Renal cortical epithelial cell (primary cell): ENCODE measurements at places on chromosomes 16 and 17.
A peak's percentile ranks its signal among the peaks of the same experiment; 100 is the strongest.

DNA sequence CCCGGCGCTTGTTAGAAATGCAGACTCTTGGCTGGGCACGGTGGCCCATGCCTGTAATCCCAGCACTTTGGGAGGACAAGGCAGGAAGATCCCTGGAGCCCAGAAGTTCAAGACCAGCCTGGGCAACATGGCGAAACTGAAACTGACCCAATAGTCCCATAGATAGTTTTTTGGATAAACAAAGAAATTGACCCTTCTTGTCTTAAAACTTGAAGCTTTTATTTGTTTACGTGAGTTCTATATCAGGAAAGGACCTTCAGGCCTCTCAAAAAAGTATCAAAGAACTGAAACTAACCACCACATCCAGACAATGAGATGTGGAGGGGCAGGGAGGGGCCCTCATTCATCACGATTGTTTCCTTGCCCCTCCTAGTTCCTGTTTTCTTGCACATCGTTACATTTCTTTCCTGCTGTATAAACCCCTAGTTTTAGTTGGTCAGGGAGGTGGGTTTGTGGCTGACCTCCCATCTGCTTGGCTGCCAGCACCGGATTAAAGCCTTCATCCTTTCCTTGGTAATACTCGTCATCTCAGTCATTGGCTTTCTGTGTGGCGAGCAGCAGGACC is 29.9 kb upstream of the PRM1 start:
- DNase-seq, result no peak

DNA sequence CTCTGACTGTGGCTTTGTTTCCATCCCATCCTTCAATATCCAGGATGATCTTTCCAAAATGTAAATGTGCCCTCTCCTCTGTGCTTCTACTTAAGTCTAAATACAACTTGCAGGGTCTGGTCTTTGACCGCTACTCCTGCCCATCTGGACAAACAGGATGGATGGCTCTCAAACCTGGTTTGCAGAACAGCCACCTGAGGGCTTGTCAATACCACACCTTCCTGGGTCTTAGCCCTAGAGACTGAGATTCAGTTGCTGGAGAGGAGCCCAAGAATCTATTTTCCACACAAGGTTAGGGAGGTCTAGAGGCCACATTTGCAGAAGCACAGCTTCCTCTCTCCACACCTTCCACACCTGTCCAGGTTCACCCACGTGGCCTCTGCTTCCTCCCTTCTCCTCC is 1.9 kb upstream of the GRB7 start:
- no peak for DNase-seq

GRCh38 chr16:17988839-17989238 is 347.7 kb downstream of the NPIPA8 start:
- DNase-seq, result no peak

DNA sequence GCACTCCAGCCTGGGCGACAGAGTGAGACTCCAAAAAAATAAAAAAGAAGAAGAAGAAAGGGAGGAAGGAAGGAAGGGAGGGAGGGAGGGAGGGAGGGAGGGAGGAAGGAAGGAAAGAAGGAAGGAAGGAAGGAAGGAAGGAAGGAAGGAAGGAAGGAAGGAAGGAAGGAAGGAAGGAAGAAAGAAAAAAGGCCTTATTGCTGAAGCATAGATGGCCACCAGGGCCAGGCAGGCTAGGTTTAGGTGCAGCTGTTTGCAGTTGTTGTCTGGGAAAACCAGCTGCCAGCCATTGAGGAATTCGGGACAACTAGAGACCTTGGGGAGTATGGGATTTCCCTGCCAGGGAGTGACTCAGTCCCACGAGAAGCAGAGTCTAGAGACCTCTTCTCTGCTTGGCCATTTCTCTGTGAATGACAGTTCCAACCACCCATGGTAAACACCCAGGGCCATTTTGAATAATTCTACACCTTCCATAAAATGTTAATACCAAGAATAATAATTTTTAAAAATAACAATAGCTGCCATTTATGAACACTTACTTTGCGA is 31.0 kb downstream of the SCNN1B start:
- no peak for DNase-seq

DNA sequence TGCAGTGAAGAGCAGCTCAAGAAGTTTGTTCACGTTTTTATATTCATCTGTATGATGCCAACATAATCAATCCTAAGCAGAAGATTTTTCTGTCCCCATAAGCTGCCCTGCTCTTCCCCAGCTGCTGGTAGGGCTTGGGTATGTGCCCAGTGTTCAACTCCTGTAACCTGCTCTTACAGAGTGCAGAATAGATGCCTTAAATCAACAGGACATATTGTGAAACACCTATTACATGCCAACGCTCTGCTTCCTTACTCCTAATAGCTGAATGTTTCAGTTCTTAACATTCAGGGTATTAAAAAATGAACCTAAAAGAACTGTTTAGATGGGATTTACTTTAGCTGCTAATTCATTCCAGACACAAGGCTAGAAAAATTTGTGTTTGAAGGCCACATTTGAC is 190.9 kb downstream of the HS3ST3A1 start:
- DNase-seq, result peak; percentile 58
